ENCODE measurements at places on chromosomes 7 and 10.

DNA sequence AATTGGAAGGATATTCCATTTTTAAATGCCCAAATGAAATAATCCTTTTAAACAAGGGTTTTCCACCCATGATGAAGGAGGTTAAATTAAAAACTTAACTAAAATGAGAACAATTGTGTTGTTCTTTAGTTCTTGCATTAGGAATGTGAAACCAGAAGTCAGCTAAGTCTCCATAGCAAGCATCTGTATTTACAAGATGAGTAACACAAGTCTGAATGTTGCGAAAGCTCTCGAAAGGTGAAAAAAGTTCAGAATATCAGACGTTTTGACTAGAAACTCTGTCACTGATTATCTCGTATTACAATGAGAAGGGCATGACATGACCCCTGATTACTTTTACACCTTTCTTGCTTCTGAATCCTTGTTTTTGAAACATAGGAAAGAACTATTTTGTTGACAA is 149.6 kb downstream of the BICC1 start:
- DNase-seq: no peak

- no peak for DNase-seq
Observed at GRCh38 chr10:43045631-43046287, 31.1 kb upstream of the RET start.

GRCh38 chr7:3063016-3063753 is 19.5 kb upstream of the CARD11 start:
- no peak for DNase-seq

- no peak for DNase-seq
Observed at GRCh38 chr7:107945332-107945731, 54.3 kb downstream of the DLD start.

- DNase-seq: no peak
Observed at GRCh38 chr10:111989136-111989911, 194.2 kb downstream of the GPAM start.

DNA sequence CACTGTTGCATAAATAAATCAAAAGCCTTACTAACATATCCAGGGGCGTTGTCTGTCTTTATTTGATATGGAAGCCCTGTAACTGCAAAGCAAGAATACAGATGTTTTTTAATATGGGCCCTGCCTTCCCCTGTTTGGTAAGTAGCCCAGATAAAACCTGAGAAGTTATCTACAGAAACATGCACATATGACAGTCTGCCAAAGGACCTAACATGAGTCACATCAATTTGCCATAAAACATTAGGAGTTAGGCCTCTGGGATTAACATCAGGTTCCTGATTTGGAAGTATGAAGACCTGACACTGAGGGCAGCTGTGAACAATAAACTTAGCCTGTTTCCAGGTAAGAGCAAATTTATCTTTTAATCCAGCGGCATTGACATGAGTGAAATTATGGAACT is 1588.8 kb downstream of the REEP3 start:
- DNase-seq: no peak

- no peak for DNase-seq
Observed at GRCh38 chr7:77270094-77270480, 70.5 kb upstream of the FGL2 start.

DNA sequence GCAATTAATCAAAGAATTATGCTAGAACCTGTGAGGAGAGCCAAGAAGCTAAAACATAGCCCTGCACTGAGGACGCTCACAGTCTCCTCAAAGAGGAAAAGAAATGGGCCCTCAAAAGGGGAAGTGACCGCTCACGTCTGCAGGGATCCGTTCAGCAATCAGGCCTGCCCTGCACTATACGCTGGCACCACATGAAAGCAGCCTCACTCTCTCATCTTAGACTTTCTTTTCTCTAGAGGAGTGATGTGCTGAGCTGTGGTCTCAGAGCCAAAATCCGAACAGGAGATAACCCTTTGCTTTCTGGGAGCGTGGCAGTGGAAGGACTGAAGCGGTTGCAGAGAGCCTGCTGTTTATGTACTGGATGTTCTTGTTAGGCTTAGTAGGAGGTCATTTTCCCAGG is 6.3 kb upstream of the IL2RA start:
- no peak for DNase-seq

DNA sequence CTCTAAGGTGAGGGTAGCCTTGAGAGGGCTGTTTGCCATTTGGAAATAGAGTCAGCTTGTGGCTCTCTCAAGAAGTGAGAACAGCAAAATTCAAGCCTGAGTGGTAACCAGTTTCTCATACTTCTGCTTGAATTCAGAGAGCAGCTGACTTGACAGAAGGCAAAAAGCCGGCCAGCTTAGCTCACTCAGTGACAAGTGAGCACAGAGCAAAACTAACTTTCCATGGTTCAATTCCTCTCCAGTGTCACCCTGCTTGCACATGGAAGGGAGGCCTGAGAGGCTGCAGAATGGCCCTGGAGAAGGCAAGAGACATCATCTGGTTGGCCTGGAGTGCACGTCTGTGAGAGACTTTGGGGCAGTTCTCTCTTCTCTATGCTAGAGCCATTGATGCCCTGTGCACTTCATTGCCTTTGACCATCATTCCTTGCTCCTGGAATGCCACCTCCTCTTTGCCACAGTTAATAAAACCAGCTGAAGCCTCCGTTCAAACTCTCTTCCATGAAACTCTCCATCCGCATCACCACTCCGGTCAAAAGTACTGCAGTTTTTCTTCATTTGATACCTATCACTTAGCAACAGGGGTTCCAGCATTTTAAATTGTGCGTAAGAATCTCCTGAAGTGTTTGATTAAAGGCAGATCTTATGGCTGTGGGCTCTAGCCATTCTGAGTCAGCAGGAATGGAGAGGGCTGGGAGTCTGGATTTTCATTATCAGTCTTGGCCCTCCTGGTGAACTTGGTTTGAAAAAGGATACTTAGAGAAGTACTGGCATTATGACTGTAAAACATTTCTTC is 69.8 kb upstream of the PIK3CG start:
- DNase-seq: no peak

- DNase-seq: no peak
Observed at GRCh38 chr7:138753150-138753518, 44.7 kb upstream of the TMEM213 start.

- DNase-seq: no peak
Observed at GRCh38 chr10:46216003-46216634, 70.7 kb upstream of the ANTXRL start.

DNA sequence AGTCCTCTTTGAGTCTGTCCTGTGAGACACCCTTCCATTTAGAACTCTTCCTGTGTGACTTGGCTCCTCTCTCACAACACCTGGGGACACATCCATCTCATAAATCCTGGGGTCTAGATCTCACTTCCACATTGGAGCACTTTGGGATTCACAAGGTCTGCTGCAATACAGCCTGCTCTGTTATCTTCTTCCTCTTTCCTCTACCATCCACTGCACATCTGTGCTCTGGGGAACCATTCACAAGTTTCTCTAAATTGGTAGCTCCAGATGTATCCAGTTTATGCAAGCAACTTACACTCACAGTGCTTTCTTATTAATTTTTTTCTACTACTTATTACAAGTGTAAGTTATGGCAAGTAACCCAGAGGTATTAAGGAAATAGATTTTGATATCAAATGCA is 5.5 kb upstream of the FIGNL1 start:
- DNase-seq: no peak

DNA sequence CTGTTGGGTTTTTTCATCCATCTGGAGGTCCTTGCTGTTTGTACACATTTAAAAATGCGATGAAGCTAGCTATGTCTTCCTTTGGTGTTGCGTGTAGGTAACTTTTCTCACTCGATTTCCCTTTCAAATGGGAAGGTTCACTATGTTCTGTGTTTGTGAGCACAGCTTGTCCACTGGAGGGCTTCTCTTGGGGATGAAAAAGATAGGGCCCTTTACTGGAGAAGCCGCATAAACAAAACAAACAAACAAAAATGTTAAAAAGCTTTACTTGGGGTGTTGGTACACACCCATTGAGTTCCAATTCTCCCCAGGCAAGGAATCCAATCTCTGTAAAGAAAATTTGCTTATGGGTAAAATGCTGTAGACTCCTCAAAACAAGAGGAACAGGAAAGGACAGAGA is 23.4 kb downstream of the CYTH3 start:
- DNase-seq: no peak

- peak; percentile 31 for DNase-seq
Observed at GRCh38 chr7:101993311-101993710, 175.9 kb downstream of the CUX1 start.

DNA sequence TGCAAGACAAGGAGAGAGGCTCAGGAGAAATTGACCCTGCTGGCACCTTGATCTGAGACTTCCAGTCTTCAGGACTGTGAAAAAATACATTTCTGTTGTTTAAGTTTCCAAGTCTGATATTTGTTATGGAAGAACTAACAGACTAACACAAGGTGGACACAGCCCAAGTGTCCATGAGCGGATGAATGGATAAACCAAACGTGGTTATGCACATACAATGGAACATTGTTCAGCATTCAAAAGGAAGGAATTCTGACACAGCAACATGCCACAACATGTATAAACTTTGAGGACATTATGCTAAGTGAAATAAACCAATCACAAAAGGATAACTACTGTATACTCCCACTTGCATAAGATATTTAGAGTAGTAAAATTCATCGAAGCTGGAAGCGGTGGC is 76.5 kb downstream of the FAM13C start:
- DNase-seq: no peak

DNA sequence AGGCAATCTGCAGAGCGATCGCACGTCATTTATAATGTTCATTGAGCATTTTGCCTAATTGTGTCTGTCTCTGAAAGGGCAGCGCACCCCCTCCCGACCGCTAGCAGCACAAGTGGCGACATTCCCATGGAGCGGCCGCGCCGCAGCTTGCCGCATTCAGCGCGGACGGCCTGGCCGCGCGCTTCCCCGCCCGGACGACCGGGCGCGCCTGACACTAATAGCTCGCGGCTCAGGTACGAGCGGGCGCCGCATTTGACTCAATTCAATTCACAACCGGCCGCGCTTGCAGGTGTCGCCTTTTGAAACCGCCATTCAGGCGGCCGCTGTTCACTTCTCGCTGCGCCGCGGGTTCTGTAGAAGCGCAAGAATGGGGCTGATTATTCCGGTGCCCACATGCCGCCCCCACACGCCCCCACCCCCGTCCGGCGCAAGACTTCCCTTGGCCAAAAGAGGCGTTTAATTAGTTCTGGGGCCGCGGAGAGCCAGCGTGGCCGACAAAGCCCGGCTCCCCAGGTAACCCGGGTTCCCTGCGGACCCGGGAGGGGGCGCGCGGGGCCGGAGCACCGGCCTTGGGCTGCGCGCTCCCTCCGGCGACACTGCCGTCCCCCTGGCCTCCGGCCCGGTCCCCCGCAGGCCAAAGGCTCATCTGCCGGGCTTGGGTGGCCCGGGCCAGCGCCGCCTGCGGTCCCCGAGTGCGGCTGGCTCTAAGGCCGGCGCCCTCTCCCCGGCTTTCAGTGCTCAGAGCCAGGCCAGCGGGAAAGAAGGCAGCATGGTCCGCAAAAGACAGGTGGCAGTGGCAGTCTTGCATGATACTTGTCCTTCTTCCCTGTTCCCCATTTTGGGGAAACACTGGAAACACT is 18.7 kb upstream of the PTF1A start:
- DNase-seq: no peak

GRCh38 chr10:79305988-79306387 is 41.3 kb upstream of the PPIF start:
- no peak for DNase-seq

DNA sequence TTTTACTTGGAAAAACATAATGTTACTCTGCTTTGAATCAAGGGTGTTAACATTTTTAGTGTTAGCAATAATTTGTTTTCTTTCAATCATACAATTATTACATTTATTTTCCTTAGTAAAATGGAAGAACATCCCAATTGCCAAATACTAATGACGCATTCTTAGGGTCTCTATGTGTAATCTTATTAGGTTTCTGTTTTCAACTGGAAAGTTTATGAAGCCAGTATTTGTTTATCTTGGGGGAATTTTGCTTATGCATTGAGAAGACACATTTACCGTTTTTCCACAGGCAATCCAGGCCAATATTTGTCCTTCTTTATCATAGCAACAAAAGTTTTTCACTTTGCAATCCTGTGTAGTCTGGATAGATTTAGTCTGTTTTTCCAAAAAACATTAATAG is 134.5 kb downstream of the CPED1 start:
- DNase-seq: no peak

- DNase-seq: no peak
Observed at GRCh38 chr10:12319076-12319475, 30.3 kb upstream of the CAMK1D start.

DNA sequence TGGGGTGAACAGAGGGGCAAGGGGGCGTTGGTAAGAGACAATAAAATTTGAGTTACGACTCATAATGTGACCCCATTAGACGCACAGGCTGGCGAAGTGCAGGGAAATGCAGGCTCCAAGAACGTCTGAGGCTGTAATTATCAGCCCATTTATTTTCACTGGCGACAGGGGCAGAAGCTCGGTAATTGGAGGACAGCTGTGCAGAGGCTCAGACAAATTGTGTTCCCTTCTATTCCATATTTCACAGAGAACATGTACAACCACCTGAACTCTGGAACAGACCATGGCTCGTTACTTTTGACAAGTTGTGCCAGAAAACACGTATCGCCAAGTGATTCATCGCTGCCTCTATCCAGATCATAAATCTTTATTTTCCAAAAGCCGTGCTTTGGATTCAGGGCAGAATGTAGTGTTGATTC is 137.3 kb upstream of the FRMD4A start:
- no peak for DNase-seq

DNA sequence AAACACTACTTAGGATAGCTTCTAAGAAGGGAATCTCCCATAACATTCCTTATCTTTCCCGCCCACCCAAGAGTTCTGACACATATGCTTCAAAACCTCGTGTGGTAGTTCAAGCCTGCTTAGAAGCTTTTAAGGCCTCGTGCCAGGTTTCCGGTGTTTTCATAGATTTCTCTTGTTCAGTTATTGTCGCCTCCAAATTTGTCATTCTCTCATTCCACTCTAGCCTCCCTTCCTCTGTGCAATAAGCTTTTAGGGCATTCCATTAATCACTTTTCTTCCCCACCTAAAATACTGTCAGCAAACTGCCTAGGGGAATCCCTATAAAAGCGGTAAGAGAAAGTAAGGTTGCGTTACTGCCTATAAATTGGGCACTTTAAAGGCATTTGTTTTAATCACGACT is 718 bp upstream of the BPGM start:
- DNase-seq: no peak

GRCh38 chr7:156754201-156754600 is 113.6 kb downstream of the RNF32 start:
- no peak for DNase-seq

GRCh38 chr7:148815612-148816011 is 68.5 kb downstream of the EZH2 start:
- DNase-seq: no peak

- DNase-seq: no peak
Observed at GRCh38 chr10:45464958-45465567, 91.0 kb downstream of the ALOX5 start.

Data from NCI-H1436 treated with DMSO at 0.1 percent for 48 hours (cell line).